ENCODE measurements at places on chromosomes 4 and X.

DNA sequence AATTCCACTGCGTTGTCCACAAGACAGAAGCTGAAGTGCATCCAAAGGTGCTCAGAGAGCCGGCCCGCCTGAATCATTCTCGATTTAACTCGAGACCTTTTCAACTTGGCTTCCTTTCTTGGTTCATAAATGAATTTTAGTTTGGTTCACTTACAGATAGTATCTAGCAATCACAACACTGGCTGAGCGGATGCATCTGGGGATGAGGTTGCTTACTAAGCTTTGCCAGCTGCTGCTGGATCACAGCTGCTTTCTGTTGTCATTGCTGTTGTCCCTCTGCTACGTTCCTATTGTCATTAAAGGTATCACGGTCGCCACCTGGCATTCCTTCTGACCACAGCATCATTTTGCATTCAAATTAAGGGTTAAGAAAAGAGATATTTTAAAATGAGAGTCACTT, 115.5 kb downstream of the NFKB1 start:
- no peak for DNase-seq

DNA sequence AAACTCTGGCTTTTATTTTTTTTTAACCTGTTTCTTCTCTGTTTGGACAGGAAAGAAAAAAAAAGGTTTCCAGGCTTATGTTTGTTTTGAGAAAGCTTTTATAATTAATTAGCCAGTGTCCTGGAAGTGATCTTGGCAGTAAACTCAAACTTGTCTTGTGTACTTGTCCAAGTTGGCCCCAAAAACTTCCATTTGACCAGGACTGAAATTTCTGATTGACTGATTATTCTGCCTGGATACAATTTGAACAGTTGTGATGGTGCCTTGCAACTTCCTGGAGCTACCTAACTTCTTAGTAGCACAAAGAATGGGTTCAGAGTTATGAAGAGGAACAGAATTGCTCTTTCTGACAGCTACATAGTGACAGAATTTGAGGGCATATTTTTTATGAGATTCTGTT, 62.0 kb downstream of the SLC4A4 start:
- DNase-seq: no peak

DNA sequence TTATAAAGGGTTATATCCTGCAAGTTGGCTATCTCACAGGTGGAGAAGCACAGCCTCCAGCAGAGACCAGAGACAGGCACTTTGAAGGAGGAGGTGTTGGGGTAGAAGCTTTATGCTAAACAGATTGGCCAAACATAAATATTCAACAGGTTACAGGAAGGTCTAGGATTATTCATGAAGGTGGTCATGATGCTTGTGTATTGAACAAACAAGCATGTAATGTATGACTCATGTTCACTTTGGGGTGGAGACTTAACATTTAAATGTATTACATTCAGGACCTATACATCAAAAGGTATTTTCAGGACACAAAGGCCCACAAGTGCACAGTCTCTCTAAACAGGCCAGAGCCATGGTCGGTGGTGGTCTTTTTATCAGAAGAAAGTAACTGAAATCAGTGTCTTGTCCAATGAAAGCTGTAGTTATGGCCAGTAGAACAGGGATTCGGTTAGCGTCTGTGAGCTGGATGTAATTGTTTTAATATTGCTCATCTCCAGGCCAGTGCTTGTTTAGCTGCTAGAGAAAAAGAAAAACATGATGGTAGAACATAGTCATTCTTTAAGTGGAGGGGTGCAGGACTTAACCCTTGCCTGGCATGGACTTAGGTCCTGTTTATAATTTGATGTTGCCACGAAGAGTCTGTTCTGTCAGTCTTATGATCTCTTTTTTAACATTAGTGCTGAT, 555.2 kb upstream of the PCDH10 start:
- DNase-seq: no peak

GRCh38 chr4:19925516-19925915, 326.2 kb upstream of the SLIT2 start:
- DNase-seq: no peak

GRCh38 chrX:132489578-132490419, 961 bp upstream of the MBNL3 start:
- DNase-seq: no peak

DNA sequence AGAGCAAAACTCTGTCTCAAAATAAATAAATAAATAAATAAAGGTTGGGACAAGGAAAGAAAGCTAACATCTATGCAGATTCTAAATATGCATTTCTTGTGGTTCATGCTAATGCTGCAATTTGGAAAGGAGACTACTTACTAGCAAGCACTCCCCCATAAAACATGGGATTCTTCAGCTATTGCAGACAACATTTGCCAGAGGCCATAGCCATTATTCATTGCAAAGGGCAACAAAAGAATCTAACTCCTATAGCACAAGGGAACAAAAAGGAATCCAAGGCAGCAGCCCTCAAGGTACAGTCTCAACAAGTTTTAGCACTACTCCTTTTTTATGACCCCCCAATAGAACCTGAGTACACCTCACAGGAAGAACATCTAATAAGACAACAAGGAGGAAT, 8.0 kb upstream of the HERC5 start:
- no peak for DNase-seq

GRCh38 chr4:139453041-139453370, 915 bp upstream of the RAB33B start:
- DNase-seq: no peak

DNA sequence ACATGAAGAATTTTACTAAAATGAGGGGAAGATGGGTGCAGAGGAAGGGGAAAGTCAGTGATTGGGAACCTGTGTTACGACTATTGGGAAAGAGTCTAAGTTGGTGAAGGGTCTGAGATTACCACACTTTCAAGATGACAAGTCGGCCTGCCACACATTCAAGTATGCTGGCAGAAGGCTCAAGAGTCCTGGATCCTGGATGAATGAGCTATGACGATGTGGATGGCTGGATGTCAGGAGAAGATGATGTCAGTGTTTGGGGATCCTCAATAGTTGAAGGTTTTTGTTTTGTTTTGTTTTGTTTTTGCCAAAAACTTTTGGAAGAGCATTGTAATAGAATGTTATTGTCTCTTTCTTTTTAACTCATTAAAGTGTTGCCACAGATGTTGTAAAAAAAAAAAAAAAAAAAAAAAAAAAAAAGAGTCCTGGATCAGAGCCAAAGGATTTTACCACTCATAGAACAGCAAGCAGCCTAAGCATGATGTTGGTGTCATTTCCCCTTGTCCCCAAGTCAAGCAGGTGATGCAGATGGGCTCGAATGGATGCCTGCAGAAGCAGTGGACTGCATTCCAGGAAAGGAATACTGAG, 120.6 kb downstream of the REELD1 start:
- no peak for DNase-seq

DNA sequence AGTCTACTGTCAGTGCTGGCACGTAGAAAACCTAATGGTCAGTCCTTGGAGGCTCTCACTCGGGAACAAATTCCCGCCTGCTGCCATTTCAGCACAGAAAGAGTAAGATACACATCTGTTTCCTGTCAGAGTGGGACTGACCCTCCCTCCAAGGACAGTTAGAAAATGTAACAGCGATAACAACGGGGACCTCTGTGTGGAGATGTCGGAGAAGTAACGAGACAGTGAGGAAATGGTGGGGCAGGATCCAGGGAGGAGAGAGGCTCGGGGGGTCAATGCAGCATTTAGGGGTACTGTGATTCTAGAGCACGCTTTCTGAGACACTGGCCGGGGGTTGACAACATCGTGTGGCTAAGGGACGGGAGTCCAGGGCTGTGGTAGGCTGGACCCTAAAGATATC, 36.0 kb upstream of the SORCS2 start:
- DNase-seq: peak; percentile 21

DNA sequence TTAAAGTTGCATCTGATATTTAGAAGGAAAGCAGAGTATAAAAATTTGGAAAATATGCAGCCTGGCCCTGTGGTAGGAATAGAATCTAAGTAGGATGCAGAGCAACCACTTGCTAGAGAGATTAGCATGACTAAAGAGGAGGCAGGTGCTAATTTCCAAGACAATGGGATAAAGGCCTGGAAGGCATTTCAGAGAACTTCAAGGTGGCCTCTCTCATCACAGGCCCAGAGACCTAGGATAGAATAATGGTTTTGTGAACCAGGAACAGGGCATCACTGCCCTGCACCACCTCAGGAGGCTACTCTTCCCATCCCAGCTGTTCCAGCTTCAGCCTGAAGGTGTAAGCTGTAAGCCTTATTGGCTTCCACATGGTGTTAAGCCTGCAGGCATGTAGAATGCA, 621.7 kb upstream of the HS3ST1 start:
- DNase-seq: no peak

DNA sequence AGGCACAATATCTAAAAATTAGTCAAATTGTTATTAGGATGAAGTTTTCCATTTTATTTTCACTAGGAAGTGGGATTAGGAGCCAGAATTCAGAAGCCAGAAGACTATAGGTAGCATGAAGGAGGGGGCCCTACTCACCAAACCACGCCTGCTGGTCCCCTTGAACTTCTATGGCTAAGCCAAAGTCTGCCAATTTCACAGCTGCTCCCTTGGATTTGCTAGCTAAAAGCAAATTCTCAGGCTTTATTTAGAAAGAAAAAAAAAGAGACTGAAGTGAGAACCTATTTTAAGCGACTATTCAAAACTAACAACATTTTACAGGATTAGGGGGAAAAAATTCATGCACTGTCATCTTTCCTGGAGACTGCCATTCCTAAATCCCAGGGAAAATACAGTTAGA, 224.3 kb downstream of the CAMK2D start:
- no peak for DNase-seq

Measured in coronary artery (tissue), 2 donors.